Left lobe of liver (tissue), 2 donors: ENCODE measurements at places on chromosomes 1 and 21. TPM values are rescaled to one million over a fixed set of nuclear protein-coding genes. Genes with fewer than 3 reads are reported as not detected.

- no peak for DNase-seq
Observed at GRCh38 chr21:43703035-43703880, 15.7 kb upstream of the PDXK start.

- DNase-seq: no peak
Observed at GRCh38 chr1:232300466-232300865, 329.5 kb downstream of the SIPA1L2 start.

GRCh38 chr1:47797575-47797974 lies 199.6 kb downstream of the TRABD2B start:
- no peak for DNase-seq

DNA sequence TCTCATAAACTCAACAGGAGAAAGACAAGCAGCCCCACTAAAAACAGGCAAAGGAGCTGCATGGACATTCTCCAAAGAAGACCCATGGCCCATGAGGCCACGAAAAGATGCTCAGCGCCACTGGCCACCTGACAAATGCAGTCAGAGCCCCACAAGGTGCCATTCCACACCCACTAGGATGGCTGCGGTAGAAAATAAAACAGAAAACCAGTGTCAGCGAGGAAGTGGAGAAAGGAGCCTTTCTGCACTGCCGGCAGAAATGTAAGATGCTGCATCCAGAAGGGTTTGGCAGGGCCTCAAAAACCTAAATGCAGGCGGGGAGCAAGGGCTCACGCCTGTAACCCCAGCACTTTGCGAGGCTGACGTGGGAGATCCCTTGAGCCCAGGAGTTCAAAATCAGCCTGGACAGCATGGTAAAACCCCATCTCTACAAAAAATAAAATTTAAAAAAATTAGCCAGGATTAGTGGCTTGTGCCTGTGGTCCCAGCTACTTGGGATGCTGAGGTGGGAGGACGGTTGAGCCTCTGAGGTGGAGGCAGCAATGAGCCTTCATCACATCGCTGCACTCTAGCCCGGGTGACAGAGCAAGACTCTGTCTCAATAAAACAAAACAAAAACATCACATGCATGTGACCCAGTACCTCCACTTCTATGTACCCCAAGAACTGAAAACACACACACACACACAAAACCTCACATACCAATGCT lies 4.2 kb downstream of the WNT9A start:
- peak; percentile 15 for DNase-seq

GRCh38 chr1:205950280-205950679 lies 7.0 kb upstream of the SLC26A9 start:
- no peak for DNase-seq

DNA sequence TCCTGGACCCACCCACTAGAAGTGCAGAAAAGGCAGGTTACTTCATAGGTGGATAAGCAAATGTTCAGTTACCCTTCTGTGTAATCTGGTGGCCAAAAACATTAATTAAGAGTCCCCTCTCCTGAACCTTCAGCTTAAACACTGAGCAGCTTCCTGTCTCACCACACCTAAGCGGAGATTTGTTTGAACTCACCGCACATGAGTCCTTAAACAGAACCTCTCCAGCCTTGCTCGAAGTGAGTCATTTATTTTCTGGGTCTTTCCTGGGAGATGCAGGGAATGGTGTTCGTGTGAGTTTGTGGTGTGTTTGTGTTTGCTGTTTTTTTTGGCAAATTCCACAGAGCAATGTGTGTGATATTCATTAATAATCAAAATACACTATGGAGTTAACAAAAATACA lies 7.6 kb upstream of the FNBP1L start:
- DNase-seq: no peak

DNA sequence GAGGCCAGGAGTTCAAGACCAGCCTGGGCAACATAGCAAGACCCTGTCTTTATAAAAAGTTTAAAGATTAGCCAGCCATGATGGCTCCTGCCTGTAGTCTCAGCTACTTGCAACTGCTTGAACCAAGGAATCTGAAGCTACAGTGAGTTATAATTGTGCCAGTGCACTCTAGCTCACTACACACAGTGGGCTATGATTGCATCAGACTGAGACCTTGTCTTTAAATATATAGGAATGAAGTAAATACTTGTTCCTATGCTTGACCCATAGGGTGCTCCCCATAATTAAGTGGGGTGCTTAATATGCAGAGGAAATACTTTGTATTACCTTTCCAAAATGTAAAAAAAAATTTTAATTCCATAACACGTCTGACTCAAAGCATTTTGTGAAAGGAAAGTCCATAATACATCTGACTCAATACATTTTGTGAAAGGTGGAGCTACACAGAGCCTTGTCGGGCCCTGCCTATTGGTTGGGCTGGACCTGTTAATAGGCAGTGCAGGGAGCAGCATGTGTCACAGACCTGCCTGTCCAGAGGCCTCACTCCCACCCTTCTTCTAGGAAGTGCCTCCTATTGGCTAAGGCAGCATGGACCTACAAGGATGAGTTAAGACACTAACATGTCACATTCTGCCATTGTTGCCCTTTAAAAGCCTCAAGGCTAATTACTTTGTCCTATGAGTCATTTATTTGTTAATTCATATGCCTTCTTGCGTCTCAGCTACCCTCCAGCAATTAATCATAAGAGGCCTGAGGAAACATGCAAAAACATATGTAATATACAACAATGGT lies 33.6 kb downstream of the CD58 start:
- DNase-seq: no peak

DNA sequence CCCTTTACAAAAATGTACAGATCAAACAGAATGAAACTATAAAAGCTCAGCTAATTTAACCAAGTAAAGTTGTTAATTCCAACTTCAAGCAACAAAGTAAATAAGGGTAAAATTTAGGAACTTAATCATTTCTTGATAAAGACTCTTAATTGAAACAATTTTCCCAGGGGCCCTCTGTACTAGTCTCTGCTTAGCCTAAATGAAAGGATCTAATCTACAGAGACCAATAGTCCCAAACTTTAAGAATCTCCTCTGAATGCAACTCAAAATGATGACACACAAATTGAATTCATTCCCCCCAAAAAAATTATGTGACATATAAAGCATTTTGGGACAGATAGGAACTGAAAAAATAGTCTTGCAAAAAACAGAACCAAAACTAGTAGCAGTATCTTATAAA lies 16.6 kb downstream of the EYA3 start:
- DNase-seq: no peak

The PIGV gene
- total RNA-seq: 30.8 TPM

DNA sequence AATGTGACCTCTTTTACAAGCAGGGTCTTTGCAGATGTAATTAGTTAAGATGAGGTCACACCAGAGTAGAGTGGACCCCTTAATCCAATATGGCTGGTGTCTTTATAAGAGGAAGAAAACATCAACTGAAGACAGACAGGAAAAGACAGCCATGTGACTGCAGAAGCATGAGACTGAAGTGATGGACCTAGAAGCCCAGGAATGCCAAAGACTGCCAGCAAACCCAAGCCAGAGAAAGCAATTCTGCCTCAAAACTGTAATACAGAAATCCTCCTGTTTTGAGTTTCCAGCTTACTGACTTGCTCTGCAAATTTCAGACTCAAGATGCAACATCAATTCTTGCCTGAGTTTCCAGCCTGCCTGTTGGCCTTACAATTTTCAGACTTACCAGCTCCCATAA lies 17.3 kb downstream of the ENAH start:
- no peak for DNase-seq

DNA sequence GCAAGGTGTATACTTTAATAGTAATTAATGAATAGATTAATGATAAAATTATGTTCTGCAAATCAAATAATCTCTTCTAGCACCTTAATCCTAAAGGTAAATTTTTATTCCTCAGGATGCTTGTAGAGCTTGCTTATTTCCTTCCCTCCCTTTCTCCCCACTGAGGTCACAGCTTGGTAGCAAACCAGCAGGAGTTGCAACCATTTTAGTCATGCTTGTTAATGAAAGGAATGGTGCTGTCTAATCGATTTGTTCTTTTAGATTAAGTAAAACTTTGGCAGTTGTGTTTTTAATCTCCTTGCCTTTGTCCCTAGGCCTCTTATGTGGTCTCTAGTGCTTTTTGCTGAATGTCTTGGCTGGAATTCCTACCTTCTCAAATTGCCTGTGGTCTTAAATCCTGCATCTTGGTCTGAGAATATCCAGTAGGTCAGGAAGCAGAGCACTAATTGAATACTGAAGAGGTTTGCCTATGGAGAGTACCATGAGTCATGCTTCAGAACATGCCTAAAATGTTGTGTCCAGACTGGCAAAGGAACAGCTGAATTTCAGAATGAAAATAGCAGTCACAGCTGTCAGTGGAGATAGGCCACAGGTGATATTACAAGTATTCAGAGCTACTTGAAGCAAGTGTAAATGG lies 36.3 kb upstream of the RWDD3 start:
- DNase-seq: no peak

The TRNP1 gene
- 2.8 TPM for total RNA-seq

The VANGL2 gene
- 0.20 TPM for total RNA-seq

The CRP gene
- 3,370 TPM for total RNA-seq

The OXCT2 gene
- not detected for total RNA-seq
